Stimulated activated CD8-positive, alpha-beta memory T cell treated with anti-CD3 and anti-CD28 coated beads, Interleukin-7, amount 100 ng/mL, for 1 hour (primary cell): ENCODE measurements at places on chromosomes 4 and X.

GRCh38 chr4:178205826-178206225 lies 763.6 kb upstream of the AGA start:
- no peak for DNase-seq

DNA sequence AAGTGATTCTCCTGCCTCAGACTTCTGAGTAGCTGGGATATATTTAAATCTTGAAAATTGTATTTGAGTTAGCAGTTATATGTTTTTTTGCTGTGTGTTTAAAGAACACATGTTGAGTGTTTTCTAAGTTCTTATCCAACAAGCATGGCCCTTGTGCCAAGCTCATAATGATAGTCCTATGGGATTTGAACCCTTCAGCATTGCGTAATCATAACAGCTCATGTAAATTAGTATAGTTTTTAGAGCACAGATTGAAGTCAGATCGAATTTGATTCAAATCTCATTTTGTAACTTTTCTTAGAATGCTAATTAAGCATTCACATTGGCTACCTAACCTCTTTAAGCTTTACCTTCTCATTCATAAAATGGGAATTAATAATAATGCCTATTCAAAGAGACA lies 12.2 kb downstream of the FAM149A start:
- no peak for DNase-seq

GRCh38 chrX:51891821-51892551 lies 1.4 kb upstream of the MAGED1 start:
- DNase-seq, result no peak

DNA sequence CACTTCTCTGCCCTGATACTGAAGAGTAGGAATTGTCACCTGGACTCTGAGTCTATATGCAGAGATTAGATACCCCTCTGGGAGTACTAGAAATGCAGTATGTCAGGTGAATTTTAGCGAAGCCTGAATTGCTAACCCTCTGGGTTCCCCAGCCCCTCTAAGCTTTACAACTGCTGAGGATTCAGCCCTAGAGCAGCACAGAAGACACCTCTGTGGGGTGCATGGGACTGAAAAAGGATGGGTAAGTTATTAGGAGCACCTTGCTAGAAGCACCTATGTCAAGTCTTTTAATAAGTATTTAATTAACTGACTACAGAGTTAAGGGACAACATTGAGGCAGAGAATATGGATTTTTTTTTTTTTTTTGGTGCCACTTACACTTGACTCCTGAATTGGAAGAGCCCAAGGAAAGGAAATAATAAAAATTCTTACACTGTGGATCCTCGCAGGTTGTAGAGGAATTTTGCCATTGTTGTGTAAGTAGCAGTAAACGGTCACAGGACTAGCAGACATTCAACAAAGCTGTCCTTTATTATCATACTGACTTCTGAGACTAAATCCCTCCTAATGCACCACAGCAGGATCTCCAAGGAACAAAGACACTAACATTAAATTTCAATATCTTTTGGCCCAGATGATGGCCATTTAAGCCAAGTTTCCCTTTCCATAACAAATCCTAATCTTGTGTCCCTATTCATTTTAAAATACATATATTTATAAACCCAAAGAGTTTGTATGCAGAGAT lies 253.2 kb downstream of the ANKRD50 start:
- DNase-seq, result no peak

- DNase-seq, result no peak
Measured at GRCh38 chr4:84964995-84965552, 1.4 kb downstream of the WDFY3 start.

GRCh38 chr4:38911257-38911656 lies 43.7 kb downstream of the FAM114A1 start:
- no peak for DNase-seq

- no peak for DNase-seq
Measured at GRCh38 chr4:139312552-139313332, 10.5 kb upstream of the NDUFC1 start.

DNA sequence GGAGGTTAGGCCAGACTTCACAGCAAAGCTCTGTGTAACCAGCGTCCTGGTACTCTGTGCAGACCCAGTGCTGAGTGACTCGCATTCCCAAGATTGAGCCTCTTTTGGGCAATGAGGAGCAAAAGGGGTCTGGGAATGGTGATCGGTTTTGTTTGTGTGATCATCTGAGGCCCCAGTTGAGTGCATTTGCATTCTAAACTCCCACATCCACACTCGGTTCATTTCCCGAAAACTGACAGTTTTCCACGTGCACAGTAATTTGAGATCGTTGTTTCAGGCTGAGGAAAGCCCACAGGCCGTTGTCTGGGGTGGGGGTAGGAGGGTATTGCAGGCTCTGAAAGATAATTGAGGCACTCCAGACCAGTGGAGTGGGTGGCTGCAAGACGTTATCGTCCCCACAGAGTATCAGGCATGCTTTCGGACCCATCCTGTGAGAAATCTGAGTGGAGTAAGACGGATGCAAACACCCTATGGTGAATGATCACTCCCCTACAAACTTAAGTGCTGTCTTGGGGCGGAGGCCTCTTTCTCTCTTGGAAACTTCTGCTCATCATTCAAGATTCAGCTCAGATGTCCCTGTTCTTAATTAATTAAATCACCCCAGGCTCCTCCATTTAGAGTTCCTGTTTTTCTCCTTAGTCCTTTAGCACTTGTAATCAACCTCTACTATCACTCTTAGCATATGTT lies 96.1 kb downstream of the AFF1 start:
- no peak for DNase-seq

GRCh38 chr4:113273721-113274220 lies 224.3 kb downstream of the ANK2 start:
- no peak for DNase-seq

DNA sequence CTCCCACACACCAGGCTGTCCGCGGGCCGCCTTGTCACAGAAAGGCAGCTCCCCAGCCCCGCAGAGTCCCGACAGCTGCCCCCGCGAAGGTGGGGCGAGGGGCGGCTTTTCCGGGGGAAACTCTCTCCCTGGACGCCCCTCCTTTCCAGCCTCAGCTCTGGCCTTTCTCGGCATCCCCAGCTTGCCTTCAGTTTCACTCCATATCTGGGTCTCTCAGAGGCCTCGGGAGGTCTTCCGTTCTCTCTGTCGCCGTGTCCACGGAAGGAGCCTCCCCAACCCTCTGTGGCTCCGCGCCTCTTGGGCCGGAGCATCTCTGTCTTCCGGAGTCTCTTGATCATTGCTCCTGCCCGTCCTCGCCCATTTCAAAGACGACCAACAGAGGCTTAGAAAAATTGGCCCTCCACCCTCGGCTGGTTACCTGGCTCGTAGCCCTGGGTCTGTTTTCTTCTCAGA lies 6.1 kb upstream of the MSX1 start:
- DNase-seq, result no peak

DNA sequence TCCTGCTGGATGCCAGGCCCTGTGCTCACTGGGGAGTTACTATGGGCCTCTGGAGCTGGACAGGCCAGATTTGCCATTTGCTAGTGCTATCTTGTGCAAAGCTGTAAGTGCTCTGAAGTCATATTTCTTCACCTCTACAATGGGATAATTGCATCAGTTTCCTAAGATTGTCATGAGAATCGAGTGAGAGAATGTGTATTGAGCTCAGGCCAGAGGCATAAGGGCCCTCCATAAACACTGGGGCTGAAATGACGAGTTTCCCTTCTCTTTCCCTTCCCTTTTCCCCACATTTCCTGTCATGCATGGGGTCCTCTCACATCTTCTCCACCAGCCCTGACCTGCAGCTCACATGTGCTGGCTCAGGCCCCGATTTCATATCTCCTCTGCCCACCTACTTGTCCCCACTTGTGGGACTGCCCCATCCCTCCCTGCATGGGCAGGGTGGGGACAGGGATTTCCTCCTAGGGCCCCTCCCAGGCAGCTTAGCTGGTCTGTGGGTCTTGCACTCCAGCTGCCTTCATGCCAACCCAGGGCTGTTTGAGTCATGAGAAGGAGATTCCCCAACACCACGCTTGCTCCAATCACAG lies 358.8 kb downstream of the MID1IP1 start:
- no peak for DNase-seq

DNA sequence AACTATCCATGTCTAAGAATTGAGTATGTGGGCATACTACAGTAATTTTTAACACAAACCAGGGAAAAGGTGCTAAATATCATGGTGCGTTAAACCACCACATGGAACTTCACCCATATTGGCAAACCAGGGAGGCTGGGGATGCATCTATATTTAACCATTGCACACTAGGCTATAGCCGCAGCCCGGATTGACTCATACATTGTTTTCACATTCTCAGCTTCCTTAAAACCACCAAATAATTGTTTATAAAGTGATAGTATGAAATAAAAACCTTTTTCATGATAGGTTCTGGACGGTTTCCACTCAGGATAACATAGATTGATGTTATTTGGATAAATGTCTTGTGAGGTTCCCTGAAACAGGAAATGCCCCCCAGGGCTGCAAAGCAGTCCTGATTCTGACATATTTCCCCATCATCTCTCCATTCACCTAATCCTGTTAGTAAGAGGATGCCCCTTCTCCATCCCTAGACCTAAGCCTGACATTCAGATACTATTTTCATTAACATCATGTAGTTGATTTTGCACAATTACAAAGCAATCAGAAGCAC lies 7.9 kb downstream of the COL25A1 start:
- DNase-seq, result no peak

- DNase-seq, result no peak
Measured at GRCh38 chr4:162456106-162456505, 292.3 kb upstream of the FSTL5 start.

GRCh38 chrX:133594156-133594555 lies 178.9 kb upstream of the GPC4 start:
- DNase-seq, result no peak

- DNase-seq, result no peak
Measured at GRCh38 chrX:22397566-22397965, 124.9 kb downstream of the CBLL2 start.

GRCh38 chrX:153465691-153466380 lies 4.5 kb downstream of the HAUS7 start:
- no peak for DNase-seq

DNA sequence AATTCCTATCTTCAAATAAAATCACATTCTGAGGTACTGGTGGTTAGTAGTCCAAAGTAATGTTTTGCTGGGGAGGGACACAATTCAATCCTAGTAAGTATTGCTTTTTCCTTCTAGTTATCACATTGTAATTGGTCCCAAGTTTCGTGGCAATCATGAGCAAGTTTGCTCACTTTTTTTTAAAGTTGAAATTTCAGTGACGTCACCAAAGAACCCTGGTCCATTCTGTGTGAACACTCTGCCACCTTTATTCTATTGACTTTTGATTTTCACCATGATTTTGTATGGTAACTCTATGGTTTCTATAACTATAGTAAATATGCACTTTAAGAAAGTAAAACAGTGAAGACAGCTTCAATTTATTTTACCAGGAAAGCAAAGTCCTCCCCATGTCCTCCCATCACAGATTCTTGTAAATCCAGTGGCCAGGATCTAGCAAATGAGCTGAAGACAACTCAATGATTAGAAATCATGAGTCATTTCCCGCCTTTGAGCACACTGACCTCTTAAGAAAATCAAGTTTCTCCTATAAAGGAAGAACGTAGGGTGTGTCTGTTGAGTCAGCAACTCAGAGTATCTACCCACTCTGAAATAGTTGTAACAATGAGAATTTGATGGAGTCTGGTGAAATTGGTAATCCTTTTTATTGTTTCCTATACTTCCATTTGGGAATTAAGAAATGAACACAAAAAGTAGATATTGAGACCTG lies 1306.6 kb upstream of the PABPC4L start:
- no peak for DNase-seq

DNA sequence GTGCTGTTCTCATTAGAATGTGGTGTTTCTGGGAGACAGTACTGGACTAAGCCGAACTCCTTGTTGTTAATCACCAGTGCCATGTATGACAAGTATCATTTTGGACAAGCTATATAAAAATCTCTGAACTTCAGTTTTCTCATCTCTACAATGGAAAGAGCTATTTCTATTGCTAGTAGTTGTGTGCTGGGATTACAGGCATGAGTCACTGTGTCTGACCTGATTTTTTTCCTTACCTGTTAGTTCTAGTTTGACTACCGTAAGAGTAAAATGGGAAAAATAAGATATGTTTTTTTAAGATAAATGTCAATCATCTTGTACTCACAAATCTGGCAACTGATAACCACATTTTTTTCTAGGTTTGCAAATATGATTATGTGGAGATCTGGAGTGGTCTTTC lies 192.3 kb downstream of the TLL1 start:
- no peak for DNase-seq

- no peak for DNase-seq
Measured at GRCh38 chr4:47840291-47840690, 2.4 kb upstream of the CORIN start.

GRCh38 chr4:136495851-136496250 lies 1036.4 kb downstream of the PCDH18 start:
- DNase-seq, result no peak
